Naive thymus-derived CD4-positive, alpha-beta T cell (primary cell): ENCODE measurements at places on chromosomes 16 and 17. TPM values are rescaled to one million over a fixed set of nuclear protein-coding genes. Genes with fewer than 3 reads are reported as not detected.

Gene KLHDC4
- polyA plus RNA-seq, result 20.0 TPM

Gene KRT12
- polyA plus RNA-seq, result not detected

Gene UBE2G1
- 68.9 TPM for polyA plus RNA-seq

GRCh38 chr16:82756283-82756599, 129.5 kb downstream of the CDH13 start:
- no peak for DNase-seq

DNA sequence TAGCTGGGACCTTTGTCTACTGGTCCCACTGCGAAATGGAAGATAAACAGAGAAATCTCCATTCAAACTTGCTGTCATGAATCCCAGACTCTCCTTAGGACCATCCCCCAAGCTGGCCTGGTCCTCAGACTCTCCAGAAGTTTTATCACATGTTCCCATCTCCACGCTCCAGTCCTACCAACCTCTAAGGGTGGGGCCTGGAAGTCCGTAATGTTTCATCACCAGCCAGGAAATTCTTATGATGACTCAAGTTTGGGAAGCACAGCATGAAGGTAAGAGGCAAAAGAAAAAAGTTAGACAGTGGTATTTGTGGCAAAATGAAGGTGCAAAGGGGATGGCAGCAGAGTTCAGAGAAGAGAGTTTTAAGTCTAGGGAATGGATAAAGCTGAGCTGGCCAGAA, 52.7 kb downstream of the ZNF18 start:
- DNase-seq, result no peak

DNA sequence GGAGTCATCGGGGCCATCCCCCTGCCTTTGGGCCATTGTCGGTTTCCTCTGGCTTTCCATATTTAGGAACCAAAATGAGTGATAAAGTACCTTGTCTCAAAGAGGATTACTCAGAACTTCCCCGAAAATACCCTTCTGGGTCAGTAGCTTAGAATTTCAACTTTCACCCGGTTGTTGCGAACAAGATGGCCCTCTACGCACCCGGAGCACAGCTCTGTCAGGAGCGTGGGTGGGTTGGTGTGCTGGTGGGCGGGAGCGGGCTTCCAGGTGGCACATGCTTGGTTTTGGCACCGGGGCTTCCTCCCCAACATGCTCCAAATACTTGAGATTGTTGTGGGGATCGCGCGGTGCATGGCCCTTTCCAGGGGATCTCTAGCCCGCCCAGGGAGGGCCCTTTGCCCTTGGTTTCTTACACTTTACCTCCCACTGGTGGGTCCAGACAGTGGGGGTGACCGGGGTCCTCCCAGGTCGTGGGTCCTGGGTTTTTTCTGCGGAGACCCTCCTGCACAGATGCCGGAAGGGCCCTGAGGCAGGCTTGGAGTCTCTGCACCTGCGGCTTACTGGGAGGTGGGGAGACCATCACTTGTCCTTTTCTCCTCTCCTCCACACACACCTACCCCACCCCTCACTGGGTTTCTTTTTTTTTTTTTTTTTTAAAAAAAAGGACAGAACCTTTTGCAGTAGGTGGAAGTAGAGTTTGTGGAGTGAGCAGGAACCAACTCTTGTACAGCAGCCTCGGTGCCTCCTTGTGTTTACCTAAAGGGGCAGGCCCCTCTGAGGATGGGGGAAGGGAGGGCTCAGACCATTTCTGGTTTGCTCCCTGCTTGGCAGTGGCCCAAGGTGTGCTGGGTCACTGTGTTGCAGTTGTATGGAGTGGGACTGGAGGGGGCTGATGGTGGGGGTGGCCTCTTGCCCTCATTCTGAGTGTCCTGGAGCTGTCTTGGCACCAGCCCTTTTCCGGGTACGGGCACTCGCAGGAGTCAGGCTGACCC, 142.1 kb downstream of the SEC14L1 start:
- DNase-seq, result no peak

GRCh38 chr17:69669441-69670178, 255.1 kb downstream of the MAP2K6 start:
- no peak for DNase-seq

- DNase-seq, result no peak
Observed at GRCh38 chr16:50209546-50210265, 56.6 kb downstream of the TENT4B start.
